ENCODE measurements at places on chromosomes 12 and 14.

GRCh38 chr14:85634205-85634604 is 104.3 kb downstream of the FLRT2 start:
- DNase-seq, result no peak

DNA sequence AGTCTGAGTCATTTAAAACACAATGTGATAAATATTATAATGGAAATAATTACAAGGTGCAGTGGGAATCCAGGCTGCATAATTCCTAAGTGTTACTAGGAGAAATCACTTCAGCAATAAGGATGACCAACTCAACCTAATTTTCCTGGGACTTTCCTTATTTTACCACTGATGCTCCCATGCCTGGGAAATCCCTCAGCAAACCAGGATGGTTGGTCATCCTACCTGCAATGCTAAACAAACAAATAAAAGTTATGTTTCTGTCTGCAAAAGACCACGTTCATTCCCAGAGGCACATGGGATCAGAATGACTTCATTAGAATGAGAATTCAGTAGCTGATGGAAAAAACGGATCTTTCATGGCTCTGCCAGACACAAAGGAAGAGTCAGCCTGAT is 130.8 kb upstream of the RAP1B start:
- no peak for DNase-seq

DNA sequence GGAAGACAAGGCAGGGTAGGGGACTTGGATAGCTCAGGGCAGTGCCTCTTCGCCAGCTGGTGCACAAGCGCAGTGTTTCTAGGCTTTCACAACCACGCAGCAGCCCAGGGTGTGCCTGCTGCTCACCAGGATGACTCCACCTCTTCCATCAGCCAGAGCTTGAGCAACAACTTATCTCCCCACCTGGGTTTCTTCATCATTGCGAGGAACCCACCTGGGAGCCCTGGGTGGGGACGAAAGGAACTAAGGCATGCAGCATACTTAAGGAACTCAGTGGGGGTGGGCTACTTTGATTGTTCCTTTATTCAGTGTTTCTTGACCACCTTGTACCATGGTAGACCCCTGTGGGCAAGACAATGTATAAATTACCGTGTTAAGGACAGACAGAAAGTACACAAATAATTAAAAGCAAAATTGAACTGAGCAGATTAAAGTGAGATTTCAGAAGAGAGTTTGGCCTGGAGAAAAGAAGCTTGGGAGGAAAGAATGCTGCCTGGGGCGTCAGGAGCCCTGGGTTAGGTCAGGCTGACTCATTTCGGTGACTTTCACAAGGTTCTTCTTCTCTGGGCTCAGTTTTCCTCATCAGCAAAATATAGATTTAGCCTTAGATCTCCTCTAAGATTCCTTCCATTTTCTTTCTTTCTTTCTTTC is 22.9 kb downstream of the KRT18 start:
- no peak for DNase-seq

- DNase-seq, result no peak
These were observed 24.2 kb downstream of the PARPBP start for GRCh38 chr12:102144221-102144620.

DNA sequence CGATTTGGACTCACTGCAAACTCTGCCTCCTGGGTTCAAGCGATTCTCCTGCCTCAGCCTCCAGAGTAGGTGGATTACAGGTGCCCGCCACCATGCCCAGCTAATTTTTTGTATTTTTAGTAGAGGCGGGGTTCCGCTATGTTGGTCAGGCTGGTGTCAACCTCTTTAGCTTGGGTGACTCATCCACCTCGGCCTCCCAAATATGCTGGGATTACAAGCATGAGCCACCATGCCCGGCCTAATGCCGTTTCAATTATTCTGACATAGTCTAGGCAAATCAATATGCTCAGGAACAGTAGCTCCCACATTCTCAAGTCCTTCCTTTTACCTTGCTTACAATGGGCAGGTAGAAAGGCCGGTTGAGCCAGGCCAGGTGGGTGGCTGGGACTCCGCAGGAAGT is 82.0 kb upstream of the EEA1 start:
- DNase-seq, result no peak

- DNase-seq, result no peak
These were observed 782 bp upstream of the LGR5 start for GRCh38 chr12:71438670-71439361.

DNA sequence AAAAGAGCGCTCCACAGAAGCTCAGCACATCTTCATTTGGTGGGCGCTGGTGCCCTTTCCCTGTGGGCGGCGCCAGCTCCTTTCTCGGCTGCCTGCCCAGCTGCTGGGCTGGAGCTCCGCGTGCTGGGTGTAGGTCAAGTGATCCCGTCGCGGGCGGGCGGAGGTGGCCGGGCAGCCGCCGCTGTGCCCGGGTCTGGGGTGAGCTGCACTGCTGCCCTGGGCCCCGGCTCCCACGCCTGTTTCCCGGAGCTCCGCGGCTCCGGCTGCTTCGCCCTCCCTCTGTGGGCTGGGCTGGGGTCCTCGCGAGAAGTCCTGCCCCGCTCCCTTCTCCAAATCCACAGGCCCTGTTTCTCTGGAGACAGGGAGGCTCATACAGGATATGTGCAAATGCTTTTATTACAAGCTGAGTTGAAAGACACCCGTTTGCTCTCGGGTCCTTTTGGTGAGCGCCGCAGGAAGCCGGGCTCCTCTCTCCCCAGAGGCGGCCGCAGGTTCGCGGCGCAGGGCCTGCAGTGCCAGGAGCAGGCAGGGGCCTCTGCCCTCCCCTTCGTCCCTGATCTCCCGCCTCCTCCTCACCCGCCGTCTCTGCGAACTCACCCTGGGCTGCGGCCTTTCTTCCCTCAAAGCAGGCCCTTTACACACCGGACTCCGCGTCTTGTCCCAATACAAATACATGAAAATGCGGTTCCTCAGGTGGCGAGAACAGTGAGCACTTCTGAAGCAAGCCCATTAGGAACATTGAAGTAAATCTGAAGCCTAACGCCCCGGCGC is 67.8 kb upstream of the CAPRIN2 start:
- peak; percentile 10 for DNase-seq

GRCh38 chr12:18302809-18303430 is 41.6 kb downstream of the PIK3C2G start:
- no peak for DNase-seq

- no peak for DNase-seq
These were observed 66.3 kb upstream of the AMN start for GRCh38 chr14:102856179-102856578.

GRCh38 chr12:53205747-53206419 is 1.2 kb downstream of the ITGB7 start:
- DNase-seq, result peak; percentile 45

DNA sequence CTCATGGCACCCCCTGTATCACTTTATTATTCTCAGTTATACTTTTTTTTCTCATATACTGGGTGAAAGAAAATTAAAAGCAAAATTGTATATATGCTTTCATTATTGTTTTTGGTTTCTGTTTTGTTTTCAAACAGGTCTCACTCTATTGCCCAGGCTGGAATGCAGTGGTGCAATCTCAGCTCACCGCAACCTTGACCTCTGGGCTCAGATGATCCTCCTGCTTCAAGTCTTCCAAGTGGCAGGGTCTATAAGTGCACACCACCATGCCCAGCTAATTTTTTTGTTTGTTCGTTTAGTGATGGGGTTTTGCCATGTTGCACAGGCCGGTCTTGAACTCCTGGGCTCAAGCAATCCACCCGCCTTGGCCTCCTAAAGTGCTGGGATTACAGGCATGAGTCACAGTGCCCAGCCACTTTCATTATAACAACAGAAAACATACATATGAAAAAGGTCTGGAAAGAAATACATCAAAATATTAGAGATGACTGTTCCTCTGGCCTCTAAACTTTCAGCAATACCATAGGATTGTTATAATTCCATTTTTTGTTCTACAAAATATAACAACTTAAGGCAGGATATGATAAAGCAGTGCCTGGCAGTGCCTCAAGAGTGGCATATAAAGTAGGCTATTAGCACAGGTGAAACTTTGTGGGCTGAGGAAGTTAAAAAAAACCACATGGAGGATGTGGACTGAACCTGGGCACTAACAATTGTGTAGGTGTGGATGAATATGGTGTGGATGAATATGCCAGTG is 5.8 kb upstream of the NTN4 start:
- DNase-seq, result no peak

DNA sequence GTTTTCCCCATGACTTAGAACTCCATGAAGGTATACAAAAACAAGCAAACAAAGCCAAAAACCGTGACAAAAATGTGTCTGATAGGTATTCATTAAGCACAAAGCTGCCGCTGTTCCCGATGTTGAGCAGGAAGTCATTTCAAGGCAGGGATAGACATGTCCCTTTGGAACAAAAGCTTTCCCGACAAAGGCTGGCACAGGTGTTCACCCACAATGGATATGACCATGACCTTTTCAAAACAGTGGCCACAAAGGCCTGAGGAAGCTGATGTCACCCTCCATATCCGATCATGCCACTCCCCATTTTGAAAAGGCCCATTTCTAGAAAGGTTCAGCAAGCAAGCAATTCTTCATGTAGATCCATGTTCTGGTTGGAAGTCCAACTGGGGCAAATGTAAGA is 279.1 kb downstream of the BTG1 start:
- DNase-seq, result no peak

- no peak for DNase-seq
These were observed 26.7 kb upstream of the SFSWAP start for GRCh38 chr12:131684015-131684725.

DNA sequence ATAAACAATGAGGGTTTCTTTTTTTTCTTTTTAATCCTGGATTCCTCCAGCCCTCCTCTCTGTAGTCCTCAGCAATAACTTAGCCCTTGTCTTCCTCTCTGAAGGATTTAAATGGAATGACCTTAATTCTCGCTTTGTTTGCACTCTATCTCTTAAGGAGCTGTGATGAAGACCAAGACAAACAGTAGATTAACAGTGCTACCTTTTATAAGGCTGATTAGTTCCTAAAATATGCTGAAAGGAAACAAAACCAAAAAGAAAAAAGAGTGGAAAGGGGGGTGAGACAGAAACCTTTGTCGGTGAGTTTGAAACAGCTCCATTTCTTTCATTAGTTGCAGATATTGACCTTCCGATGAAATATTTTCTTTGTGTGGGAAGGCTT is 38.7 kb upstream of the PTCSC3 start:
- no peak for DNase-seq

DNA sequence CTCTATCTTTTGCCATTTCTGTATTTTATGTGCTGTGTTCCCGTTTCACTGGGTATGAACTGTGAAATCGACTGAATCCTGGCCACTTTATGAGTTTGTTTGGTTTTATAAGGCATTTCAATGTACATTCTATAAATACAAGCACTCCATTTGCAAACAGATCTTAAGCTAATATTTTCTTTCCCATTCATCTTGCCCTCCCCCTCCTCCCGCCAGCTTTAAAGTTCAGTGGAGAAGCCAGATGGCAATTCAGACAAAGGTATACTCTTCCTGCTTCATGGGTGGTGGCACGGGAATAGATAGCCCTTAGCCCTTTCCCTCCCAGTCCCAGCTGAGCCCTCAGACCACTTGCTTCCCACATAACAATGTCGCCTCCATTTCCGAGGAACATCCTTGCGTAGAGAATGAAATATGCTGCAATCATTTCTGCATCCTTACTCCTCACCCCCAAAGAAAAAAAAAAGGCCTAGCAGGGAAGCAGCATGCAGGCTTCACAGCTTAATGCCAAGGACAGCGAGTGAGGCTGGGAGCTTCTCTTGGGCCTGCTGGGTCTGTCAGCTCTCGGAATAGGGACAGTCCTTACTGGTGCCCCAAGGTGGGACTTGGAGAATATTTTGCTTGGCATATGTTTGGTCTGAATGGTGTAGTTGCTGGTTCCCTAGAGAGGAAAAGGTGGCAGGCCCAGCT is 52.8 kb upstream of the SRSF5 start:
- no peak for DNase-seq

- DNase-seq, result no peak
These were observed 479.8 kb downstream of the ZFP36L1 start for GRCh38 chr14:68312884-68313610.

GRCh38 chr12:96045566-96045965 is 10.2 kb upstream of the LTA4H start:
- no peak for DNase-seq

- peak; percentile 18 for DNase-seq
These were observed 30.3 kb upstream of the IFNG start for GRCh38 chr12:68189821-68190242.

DNA sequence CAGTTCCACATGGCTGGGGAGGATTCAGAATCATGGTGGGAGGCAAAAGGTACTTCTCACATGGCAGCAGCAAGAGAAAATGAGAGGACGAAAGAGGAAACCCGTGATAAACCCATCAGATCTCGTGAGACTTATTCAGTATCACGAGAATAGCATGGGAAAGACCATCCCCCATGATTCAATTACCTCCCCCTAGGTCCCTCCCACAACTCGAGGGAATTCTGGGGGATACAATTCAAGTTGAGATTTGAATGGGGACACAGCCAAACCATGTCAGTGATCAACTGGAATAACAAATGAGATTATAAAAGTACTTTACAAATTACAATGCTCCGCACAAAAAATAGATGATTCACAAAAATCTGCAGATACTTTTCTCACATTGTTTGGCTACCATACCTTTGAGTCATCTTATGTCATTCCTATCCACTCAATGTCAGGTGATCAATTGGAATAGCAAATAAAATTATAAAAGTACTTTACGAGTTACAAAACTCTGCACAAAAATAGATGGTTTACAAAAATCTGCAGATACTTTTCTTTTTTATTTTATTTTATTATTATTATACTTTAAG is 338.9 kb downstream of the C12orf50 start:
- no peak for DNase-seq

DNA sequence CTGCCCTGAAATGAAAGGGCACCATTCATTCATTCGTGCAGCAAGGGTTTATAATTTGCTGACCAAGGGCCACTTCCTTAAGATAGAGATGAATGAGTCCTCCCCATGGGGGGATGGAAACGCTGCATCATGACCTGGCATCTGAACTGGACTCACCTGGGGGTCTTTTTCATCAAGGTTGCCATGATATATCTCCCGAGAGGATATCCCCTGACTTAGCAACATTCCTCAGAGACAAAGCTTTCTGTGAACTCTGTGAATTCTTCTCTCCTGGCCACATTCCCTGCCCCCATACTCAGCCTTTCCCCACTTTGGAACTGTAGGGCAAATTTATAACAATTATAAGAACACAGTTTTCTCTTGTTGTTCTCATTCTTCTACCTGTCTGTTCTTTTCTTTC is 30.8 kb downstream of the SRRM4 start:
- no peak for DNase-seq

DNA sequence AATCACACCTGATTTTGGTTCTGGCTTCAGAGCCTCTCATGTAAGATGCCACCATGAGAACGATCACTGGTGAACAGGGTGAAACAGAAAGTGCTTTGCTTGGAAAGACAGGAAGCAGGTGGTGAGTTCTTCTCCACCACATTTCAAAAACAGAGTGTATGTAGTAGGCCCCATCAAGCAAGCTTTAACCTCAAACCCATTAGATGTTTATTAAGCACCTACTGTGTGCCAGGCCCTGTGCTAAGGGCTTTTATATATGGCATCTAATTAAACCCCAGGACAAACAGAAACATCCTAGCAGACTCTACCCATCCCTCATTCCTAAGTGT is 47.8 kb upstream of the MED13L start:
- DNase-seq, result no peak

- DNase-seq, result no peak
These were observed 148.8 kb upstream of the LHX5 start for GRCh38 chr12:113620437-113620976.

All from stimulated activated CD4-positive, alpha-beta T cell treated with anti-CD3 and anti-CD28 coated beads, Interleukin-12 subunit alpha, Interleukin-12 subunit beta, amount 100 ng/mL, for 4 hours (primary cell).